ENCODE measurements at places on chromosomes 6 and 20. TPM values are rescaled to one million over a fixed set of nuclear protein-coding genes. Genes with fewer than 3 reads are reported as not detected.
A peak's percentile ranks its signal among the peaks of the same experiment; 100 is the strongest.

GRCh38 chr20:20395903-20396568 is 28.1 kb downstream of the INSM1 start:
- no peak for DNase-seq

GRCh38 chr20:40741507-40742106 is 52.6 kb upstream of the MAFB start:
- peak; percentile 18 for DNase-seq

- DNase-seq, result peak; percentile 91
Observed at GRCh38 chr6:80341330-80341729, 234.9 kb downstream of the BCKDHB start.

DNA sequence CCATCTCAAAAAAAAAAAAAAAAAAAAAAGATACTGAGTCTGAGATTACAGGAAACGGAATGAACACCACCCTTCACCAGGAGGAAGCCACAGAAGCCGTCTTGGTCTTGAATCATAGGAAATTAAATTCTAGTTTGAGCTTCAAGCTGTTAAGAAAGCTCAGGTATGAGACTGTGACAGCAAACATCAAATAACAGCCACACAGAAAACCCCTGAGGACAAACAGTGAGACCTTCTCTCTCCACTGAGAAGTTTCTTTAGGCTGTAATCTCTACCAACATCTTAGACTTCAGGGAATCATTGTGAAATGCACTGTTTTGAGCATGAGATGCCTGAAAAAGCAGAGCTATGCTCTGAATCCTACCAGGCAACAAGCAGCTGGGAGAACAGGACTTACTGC is 30.8 kb downstream of the PDE10A start:
- no peak for DNase-seq

DNA sequence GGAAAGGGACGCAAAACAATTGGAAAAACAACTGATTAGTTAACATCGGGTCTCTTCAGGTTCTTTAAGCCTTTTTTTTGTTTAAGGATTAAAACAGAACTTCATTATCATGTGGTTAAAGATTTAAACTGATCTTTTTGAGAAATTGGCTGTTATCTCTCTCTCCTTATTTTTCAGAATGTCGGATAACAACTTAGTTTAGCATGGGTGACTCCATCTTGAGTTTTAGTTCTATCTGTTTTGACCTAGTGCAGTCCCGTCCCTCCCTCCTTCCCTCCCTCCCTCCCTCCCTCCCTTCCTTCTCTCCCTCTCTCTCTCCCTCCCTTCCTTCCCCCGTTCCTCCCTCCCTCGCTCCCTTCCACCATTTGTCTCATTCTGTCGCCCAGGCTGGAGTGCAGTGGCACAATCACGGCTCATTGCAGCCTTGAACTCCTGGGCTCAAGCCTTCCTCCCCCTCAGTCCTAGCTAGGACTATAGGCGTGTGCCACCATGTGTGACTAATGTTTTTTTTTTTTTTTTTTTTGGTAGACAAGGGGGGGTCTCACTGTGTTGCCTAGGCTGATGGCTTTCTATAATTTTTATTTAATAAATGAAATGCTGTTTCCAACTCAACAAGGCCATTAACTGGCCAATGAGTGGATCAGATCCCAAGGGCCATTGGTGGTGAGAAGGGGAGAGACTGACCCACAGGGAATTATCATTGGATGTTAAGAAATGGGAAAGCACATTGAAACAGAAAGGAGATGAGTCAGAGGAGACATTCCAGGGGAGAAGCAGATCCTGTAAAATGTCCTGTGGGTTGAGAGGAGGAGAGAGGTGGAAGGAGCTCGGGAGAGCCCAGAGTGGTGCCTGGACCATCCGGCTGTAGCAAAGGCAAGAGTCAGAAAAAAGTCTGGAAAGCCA is 13.6 kb downstream of the BAK1 start:
- no peak for DNase-seq

The KCNK16 gene
- polyA plus RNA-seq, result 0.34 TPM

DNA sequence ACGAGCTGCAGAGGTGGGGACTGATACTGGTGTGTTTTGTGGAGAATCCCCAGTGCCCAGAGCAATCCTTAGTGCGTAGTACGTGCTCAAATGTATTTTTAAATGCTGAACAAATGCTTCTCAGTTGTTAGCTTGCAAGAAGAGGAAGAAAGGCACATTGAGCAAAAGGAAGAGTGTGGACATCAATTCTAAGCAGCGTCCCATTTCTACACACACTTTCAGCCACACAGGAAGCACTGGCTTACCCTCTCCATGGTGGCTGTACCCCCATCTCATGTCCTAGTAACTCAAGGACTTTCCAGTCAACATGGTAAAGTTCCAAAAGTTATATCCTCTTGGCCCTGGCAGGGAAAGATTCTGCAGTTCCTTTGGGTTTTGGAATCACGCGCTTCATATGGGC is 98.8 kb upstream of the NXT1 start:
- DNase-seq, result no peak

The TSBP1 gene
- 0.07 TPM for polyA plus RNA-seq

DNA sequence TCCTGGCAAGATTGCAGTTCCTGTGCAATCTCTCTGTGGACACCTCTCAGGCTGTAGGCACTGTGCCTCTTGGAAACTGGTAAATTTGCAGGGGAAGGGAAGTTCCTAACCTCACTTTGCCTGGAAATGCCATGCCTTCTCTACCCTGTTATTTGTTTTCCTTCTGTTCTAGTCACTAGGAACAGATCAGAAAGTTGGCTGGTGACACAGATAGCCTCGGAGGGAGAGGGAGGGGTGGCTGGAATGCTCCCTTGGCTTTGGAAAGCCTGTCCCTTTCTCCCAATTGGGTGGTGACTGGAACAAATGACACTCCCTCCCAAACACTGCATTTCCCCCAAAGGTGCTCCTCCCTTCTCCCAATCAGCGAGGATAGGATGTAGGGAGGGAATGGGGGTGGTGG is 131.5 kb upstream of the F13A1 start:
- no peak for DNase-seq

- no peak for DNase-seq
Observed at GRCh38 chr6:52584203-52584602, 7.3 kb upstream of the TRAM2 start.

The DYNLT2 gene
- 2.3 TPM for polyA plus RNA-seq

DNA sequence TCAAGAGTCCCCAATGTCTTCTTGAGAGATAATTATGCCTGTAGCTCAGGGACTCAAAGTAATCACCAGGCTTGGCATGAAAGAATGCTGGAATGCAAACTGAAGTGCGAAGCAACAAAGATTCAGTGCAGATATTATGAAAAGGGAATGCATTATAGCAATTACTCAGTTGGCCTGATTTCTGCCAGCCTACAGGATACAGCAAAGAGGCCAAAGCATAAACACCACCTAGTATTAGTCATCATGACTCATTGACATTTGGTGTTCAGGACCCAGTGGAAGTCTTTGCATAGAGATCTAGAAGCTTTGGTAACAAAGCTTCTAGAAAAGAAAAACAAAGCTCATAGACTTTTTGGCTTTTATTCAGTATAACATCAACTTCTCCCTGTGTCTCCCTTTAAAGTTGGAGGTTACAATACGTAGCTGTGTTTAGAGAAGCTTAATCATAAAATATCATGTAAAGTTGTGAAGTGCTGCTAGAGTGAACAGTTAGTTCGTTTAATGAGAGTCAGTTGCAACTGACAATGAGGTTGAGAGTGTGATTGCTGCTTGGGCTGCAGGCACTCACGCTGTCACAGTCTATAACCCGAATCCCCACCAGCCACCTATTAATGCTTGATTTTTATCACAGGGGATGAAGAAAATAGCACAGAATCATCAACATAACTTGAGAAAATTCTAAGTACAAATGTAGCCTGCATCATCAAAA is 932.7 kb downstream of the TFAP2A start:
- DNase-seq, result no peak

DNA sequence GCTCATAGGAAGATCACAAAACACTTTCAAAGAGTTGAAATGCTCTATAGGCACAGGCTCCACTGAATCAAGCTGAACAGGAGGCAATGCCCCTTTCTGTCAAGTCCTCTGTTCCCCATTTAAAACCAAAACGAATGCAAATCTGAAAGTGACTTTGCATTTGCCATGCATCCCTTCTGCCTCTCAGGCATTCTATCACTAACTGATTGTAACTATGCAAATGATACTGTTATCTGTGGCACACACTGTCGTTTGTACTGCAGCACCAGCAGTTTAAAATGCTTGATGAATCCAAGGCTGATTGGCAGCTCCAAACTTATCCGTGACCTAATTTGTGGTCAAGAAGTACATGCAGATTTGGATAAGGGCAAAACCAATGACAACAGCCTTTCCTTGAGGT is 1067.5 kb upstream of the MAP3K7 start:
- no peak for DNase-seq

DNA sequence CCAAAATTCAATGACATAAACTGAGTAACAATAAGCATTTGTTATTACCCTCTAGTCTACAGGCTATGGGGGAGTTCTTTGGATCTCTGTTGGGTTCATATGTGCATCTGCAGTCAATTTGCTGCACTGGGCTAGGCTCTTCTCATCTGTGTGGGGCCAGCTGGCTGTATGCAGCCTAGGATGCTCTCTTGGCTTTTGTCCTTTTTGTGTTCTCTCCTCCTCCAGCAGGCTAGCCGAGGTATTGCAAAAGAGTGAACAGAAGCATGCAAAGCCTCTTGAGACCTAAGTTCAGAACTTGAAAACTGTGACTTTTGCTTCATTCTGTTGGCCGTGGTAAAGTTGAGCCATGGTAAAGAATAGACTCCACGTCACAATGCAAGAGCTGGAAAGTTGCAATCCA is 62.8 kb upstream of the FOXO3 start:
- DNase-seq, result peak; percentile 63

DNA sequence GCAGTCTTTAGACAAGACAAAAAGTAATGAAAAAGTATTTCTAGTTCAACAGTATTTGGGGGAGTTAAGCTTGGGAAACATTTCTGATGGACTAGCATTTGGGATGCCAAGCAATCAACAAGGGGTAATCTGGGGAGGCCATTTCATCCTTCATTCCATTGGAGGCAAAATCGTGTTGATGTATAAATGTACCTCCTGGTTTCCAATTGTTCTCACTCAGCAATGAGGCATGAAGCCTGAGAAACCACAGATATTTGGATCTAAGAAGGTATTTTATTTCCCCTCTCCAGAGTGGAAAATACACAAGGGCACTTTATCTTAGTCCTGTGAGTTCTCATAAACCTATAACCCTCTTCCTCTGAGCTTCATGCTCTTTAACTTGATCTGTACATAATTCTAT is 68.2 kb downstream of the TBX18 start:
- DNase-seq, result no peak

DNA sequence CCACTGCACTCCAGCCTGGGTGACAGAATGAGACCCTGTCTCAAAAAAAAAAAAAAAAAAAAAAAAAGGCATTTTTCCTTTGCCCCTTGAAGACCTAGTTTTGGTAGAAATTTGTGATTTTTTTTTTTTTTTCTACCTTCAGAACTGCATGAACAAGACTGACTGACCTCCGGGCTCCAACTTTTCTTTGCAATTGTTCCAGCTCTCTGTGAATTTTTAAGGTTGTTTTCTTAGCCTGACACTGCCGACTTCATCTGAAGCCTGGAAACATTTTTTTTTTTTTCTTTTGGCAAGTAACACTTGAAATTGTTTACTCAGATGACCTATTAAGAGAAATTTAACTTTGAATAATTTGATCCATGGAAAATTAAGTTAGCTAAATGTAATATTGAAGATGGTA is 73.0 kb downstream of the SLC24A3 start:
- peak; percentile 53 for DNase-seq

The SYCP2 gene
- 4.2 TPM for polyA plus RNA-seq

DNA sequence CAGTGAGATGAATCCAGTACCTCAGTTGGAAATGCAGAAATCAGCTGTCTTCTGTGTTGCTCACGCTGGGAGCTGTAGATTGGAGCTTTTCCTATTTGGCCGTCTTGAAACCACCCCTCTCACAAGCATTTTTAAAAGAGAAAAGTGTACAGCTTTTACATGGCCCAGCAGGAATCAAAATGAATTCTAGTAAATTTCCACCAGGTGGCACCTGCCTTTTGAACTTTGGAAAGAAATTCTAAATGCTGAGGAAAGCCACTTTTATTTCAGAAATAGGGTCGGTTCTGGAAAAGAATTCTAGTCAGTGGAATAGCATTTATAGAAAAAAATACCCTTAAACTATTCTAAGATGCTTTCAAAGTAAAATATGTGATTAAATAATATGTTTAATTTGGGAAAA is 647.8 kb downstream of the CD109 start:
- no peak for DNase-seq

GRCh38 chr20:7505152-7505834 is 435.0 kb downstream of the HAO1 start:
- no peak for DNase-seq

- DNase-seq, result no peak
Observed at GRCh38 chr6:9315966-9316650, 880.8 kb upstream of the SLC35B3 start.

GRCh38 chr6:151068761-151069312 is 170.9 kb upstream of the AKAP12 start:
- DNase-seq, result no peak

GRCh38 chr6:56714273-56714672 is 71.6 kb upstream of the DST start:
- DNase-seq, result no peak

DNA sequence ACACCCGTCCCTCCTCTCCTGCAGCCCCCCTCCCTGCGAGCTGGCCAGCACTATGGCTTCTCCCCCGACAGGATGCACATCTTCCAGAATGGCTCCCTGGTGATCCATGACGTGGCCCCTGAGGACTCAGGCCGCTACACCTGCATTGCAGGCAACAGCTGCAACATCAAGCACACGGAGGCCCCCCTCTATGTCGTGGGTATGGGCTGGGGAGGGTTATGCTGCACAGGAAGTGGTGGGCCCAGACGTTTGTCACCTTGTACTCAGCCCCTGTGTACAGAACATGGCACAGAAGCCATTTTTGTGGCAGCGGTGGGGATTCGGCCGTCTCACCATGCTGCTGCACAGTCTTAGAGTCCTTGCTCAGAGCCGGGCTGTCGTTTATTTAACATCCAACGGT is 29.0 kb upstream of the SRF start:
- no peak for DNase-seq

- DNase-seq, result no peak
Observed at GRCh38 chr6:42618686-42619085, 54.9 kb downstream of the UBR2 start.

GRCh38 chr6:18264923-18265377 is 620 bp upstream of the DEK start:
- DNase-seq, result peak; percentile 45

DNA sequence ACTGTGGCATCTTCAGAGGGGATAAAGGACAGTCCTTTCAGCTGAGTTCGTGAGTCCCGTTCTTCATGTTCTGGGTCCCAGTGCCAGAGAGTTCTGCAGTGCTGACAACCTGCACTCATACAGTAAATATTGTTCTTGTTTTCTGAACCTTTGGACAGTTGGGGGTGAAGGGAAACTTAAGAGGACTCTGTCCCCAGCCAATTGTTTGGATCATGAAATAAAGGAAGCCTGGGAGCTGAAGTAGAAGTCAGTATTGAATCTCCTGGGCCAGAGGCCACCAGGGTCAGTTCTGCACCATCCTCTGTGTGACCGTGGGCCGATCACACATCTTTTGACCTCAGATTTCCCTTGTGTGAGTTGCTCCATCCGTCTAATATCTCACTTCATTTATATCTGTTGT is 3.2 kb downstream of the SLC2A12 start:
- no peak for DNase-seq

The ZNF318 gene
- polyA plus RNA-seq, result 12.2 TPM

The ZNF337 gene
- 16.5 TPM for polyA plus RNA-seq

Data from muscle of leg (tissue), 16 donors.